ENCODE measurements at places on chromosomes 3 and 15.

DNA sequence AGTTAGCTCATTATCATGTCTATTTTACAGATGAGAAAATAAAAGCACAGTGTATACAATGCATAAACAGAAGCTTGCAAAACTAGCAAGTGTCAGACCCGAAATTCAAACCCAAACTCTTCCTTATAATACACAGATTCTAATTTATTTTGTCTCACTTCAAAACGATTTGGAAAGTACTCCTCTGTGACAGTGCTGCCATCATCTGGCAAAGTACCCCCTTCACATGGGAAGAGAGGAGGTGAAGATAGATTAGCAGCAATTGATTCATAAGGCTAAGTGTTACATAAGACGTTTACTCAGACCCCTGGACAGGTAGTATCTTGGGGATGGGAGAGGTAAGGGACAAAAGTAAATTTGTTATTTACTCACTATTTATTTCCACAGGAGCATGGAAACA, 744.0 kb upstream of the SGO1 start:
- DNase-seq, result no peak

DNA sequence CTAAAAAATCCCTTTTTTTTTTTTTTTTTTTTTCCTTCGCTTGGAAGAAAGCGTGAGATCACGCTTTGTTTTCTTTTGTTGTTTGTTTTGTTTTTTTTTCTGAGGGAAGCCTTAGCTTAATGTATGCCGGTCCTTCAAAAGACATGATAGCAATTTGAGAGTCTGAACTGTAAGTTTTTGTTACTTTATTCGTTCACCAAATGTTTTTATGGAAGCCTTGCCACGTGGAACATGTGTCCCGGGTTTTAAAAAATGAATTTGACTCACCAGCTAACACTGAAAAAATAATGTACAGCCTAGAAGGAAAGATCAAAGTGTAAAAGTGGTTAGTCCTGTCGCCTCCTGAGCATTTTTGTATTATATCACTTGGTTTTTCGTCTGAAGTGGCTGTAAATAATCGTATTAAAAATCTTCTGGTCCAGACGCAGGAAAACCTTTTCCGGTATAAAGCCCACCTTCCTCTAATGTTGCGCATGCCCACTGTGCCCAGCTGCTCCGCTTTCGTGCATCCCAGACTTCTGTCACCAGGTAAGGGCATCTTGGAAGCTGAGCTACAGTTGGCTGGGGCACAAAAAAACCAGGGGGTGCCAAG, 795 bp upstream of the MYNN start:
- DNase-seq, result no peak

GRCh38 chr15:65970937-65971740, 101.8 kb downstream of the RAB11A start:
- DNase-seq, result no peak

DNA sequence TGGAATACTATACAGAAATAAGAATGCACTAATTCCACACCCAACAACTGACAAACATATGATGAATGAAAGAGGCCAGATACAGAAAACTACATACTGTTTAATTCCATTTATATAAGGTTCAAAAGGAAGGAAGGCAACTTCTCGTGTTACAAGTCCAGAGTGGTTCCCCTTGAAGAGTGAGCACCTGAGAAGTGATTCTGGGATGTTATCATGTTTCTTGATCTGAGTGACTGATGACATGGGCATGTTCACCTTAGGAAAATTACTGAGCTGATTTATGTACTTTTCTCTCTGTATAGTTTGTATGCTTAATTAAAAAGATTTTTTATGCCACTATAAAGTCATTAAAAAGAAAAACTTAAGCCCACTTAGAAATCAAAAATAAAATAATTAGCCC, 13.6 kb downstream of the CCDC12 start:
- DNase-seq, result no peak

GRCh38 chr3:52159503-52159902, 5.3 kb upstream of the POC1A start:
- no peak for DNase-seq

DNA sequence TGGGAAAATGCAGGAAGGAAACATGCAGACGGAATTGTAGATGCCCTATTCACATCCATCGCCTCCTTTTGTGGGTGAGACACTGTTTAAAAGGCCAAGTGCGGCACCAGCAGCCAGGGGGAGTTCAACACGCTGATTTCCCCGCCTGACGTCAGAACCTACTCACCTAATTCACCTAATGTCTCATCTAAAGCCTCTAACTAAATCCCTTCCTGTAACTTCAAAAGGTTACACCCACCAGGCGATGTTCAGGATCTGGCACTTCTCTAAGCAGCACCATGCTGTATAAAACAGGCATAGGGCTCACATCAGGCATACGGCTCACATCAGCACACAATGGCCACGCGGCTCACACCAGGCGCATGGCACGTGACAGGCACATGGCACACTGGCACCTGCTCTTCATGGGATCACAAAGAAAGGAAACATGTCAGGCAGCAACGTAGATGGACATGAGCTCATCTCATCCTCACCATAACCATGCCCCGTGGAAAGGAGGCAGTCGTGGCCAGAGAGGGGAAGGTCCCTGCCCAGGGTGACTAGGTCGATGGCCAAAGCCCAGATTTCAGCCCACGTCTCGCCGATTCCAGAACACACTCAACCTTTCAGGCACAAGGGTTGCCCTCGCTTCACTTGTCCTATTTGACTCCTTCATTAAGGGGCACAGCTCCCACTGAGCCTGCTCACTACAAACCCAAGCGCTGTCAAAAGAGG, 21.7 kb downstream of the XXYLT1 start:
- DNase-seq, result no peak

GRCh38 chr3:17473761-17474160, 268.7 kb downstream of the TBC1D5 start:
- DNase-seq, result no peak

DNA sequence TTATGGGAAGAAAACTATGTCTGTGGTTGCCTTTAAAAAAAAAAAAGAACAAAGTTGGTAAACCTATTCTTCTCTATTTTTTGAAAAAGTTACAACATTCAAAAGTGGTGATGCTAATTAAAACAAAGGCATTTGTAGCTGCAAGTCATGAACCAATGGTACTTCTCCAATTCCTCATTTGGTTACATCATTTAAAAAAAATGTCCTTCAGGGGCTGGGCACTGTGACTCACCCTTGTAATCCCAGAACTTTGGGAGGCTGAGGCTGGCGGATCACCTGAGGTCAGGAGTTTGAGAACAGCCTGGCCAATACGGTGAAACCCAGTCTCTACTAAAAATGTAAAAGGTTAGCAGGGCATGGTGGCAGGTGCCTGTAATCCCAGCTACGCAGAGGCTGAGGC, 574.6 kb downstream of the VGLL3 start:
- DNase-seq, result no peak

GRCh38 chr3:170534227-170534626, 51.6 kb downstream of the SLC7A14 start:
- DNase-seq, result no peak

DNA sequence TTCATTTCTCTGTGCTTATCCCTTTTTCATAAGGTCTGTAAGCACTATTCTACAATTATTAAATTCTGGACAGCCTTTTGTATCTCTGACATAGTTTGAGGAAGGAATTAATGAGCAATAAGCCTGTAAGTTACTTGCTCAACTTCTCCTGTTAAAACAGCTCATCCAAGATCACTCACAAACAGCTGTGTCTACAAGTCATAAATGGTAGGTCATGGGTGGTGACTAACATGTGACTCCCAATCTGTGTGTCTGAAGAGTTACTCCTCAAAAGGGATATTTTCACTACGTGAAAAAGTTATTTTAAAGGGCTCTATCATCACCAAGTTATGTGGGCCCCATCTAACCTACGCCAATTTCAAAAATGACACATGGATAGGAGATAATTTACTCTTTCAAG, 145.2 kb upstream of the CBLB start:
- DNase-seq, result no peak

DNA sequence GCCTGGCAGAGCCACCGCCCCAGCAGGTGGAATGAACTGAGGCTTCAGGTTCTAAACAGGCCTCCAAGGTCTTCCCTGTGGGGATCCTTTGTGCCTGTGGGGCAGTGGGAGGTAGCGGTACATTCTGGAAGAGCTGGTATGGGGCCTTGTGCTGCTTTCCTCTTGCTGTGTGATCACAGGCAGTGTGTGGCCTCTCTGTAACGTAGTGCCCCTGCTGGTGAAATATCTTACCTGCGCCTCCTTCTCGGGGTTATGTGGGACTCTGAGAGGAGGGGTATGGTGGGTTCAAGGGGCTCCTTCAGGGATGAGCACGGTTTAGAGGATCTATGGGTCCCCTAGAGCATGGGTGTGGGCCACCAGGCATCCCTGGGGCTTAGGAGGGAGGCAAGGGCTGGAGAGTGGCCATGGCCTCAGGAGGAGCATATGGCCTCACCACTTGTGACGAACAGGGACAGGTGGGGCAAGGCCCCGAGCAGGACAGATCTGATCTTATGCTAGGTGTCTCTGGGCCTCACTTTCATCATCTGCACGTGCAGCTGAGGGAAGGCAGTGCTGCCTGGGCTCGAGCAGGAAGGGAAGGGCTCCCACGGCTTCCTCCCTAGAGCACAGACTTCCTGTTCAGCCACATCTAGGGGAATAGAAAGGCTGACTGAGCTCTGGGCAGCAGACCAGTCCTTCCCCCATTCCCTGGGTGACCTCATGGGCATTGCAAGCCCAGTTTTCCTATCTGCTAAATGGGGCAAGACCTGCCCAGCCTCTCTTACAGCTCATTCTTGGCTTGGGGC, 1.9 kb upstream of the ALS2CL start:
- DNase-seq, result peak; percentile 40

GRCh38 chr3:193134856-193135255, 106.2 kb upstream of the PLAAT1 start:
- DNase-seq, result no peak

- DNase-seq, result no peak
Measured at GRCh38 chr3:169512991-169513390, 150.5 kb downstream of the MECOM start.

DNA sequence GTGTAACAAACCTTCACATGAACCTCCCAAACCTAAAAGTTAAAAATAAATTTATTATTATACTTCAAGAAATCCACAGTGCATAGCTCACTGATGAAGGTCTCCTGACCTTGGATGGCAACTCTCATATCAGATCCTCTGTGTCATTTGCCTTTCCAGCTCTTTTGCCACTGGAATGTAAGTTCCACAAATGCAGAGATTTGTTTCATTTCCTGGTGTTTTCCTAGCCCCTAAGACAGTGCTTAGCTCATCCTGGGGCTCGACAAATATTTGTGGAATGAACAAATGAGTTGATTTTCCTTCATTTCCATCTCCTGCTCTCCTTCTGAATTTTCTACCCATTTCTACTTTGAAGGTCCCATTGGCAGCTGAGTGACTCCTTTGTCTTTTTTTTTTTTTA, 56.0 kb downstream of the FRMD4B start:
- no peak for DNase-seq

- DNase-seq, result no peak
Measured at GRCh38 chr3:71183549-71183948, 400.0 kb downstream of the FOXP1 start.

- peak; percentile 36 for DNase-seq
Measured at GRCh38 chr3:71728632-71729342, 3.6 kb upstream of the EIF4E3 start.

Data from central memory CD4-positive, alpha-beta T cell (primary cell).